Stimulated activated CD4-positive, alpha-beta T cell treated with anti-CD3 and anti-CD28 coated beads, Interleukin-2, amount 100 ng/mL, for 24 hours (primary cell): ENCODE measurements at places on chromosomes 3 and 15.

GRCh38 chr15:65791335-65792137, 557 bp downstream of the DENND4A start:
- no peak for DNase-seq

DNA sequence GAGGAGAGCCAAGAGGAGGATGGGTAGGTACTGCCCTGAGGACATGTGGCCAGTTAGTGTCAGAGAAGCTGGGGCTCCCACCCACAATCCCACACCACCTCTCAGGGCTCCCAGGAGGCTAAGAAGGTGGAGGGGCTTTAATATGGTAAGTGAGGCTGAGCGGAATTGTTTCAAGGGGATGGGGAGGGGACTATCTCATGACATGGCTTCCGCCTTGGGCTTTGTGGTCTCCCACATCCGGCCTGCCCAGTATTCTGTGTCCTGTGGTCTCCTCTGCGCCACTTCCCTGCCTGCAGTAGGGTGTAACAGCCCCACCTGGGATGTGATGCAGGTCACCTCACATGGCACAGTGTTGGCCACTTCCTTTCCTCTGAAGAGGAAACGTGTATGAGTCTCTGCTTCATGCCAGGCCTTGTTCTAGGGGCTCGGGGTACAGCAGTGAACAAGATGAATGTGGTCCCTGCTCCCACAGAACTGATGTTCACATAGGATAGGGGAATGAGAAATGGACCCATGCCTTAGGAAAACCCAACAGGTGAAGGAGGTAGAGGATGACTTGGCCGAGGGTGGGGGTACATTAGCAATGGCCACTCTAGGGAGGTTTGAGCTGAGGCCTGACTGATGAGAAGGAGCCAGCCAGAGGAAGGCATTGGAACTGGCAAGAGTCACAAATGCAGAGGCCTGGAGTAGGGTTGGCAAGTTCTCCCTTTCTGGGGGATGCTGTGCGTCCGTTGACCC, 3.2 kb downstream of the NEIL1 start:
- DNase-seq: peak; percentile 74

DNA sequence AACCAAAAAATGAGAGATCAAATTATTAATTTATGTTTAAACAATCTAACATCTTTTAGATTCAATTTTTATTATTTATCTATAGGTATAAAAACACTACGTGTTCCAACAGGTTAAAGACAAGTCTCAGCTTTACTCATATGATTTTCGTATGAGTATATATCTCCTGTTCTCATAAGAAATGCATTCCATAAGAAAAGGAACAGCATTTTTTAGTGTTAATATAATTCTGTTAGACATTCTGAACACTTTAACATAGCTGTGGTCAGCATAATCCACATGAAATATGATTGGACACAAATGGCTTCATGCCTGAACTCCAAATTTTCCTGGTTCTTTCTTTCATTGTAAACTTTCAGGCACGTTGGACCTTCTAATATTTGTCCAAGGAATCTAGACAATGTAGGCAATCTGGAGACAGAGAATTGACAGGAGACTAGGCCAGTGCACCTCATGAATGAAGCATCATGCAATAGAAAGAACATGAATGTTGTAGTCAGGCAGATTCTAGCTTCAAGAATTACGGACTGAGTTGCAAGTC, 1122.0 kb upstream of the ALCAM start:
- no peak for DNase-seq

DNA sequence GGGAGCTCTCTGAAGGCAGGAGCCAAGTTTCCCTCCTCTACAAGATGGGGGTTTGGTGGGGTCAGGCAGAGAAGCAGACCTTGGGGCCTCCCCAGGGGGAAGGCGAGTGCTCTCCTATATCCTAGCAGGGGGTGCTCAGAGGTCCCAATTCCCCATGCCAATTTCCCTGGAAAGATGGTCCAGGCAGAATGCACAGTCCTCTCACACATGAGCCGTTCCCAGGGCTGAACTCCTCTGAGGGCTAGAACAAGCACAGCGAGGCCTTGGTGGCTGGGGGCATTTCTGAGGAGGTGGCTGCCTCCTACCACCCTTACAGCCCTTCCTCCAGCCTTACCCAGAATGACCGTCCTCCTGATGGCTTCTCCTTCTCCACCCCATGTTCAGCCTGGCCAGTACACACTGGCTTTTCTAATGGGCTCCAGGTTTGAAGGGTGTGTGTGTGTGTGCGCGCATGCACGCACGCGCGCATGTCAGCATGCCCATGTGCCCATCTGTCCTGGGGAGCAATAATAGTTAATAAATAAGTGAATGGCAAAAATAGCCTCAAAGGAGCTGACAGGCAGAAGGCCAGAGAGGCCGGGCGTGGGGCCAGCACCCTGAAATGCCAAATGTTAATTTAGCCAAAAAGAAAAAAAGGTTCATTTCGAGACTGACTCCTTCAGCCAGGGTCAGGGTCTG, 24.4 kb downstream of the ADCY5 start:
- DNase-seq: no peak

DNA sequence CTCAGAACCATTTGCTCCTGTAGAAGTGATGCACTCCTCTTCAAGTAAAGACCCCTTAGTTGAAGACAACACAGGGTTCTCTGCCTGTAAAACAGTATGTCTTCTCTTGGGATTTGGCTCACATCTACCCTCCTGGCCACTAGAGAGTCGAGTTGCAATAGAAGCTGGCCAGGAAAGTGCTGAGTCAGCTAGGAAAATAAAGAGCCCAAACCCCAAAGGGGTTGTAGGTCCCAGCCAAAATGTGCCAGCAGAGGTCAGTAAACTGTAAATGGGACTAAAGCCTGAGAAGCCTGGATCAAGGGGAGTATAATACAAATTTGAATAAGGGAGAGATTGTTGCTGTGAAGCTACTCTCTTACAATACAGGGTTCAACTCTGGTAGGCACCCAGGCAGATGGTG, 37.2 kb upstream of the THBS1 start:
- no peak for DNase-seq

GRCh38 chr3:24704496-24704895, 209.8 kb upstream of the THRB start:
- DNase-seq: no peak
